Caudate nucleus (tissue), 63 donors: ENCODE measurements at places on chromosomes 3 and 15.

GRCh38 chr15:65987100-65987499, 117.8 kb downstream of the RAB11A start:
- no peak for DNase-seq

- DNase-seq = no peak
Observed at GRCh38 chr3:129662191-129662608, 55.7 kb upstream of the PLXND1 start.

GRCh38 chr3:126528800-126529541, 5.0 kb downstream of the CHST13 start:
- DNase-seq = no peak

DNA sequence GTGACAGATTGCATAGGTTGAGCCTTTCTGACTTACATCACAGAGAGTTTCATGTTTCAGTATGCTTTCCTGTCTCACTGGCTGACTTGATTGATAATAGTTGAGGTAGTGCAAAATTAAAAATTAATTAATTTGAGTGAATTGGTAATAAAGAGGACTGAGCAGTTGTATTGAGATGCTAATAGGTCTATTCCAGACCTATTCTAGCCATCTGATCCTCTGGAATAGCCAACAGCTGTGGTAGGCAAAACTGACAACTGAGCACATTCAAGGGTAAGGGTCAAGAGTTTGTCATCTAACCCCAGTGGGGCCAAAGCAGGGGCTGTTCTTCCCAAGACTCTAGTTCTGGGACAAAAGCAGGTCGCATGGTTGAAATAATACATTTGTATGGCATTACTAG, 132.4 kb downstream of the EPHA3 start:
- no peak for DNase-seq

- DNase-seq = no peak
Observed at GRCh38 chr3:137259701-137260100, 301.9 kb downstream of the IL20RB start.

- no peak for DNase-seq
Observed at GRCh38 chr3:46001178-46001577, 5.6 kb upstream of the FYCO1 start.

DNA sequence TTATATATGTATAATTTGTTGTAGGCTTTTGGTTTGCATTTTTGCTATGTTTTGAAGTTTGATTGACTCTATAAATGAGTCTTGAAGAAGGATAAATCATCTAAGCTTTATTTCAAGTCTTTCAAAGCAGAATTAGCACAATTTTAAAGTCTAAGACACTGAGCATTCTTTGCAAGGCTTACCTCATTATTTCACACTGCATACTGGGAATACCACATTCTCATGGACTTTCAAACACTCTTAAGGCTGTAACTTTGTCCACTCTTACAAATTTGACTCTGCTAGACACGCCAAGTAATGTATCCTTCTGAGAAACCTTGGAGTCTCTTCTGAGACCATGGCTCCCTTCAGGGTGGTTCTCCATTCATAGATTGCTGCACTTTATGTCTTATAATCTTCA, 281.3 kb upstream of the COL8A1 start:
- no peak for DNase-seq

- DNase-seq = no peak
Observed at GRCh38 chr3:114569186-114569585, 275.4 kb downstream of the TIGIT start.

- DNase-seq = no peak
Observed at GRCh38 chr3:41365973-41366372, 166.7 kb downstream of the CTNNB1 start.

DNA sequence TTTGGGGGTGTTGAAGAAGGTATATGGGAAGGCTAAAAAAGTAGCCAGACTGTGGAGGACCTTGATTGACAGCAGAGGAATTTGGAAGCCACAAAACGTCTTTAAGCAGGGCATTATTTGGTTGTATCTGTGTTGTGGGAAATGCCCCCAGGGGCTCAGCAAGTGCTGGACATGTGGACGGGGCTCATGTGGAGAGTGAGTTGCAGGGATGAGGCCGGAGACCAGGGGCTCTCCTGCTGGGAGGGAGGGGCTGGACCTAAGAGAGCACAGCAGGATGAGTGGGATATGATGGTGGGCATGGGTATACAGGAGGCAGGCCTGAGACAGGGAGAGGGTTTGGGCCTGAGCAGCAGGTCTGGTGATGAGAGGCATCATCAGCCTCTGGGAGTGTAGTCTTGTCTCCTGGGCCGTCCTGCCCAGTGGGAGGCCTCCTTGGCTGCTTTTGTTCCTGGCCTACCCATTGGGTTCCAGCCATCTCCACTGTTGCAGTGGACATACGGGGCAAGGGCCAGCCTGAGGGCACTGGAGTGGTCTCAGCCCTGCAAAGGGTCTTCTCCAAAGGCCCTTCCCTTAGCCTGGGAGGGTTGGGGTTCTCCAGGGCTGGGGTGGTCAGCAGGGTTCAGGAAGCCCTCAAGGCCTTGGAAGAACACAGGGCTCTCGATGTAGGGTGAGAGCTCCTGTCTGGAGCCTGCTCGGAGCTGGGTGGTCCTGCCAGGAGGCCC, 27.5 kb downstream of the ACAD9 start:
- no peak for DNase-seq

GRCh38 chr3:111246967-111247760, 175.5 kb downstream of the NECTIN3 start:
- DNase-seq = no peak

DNA sequence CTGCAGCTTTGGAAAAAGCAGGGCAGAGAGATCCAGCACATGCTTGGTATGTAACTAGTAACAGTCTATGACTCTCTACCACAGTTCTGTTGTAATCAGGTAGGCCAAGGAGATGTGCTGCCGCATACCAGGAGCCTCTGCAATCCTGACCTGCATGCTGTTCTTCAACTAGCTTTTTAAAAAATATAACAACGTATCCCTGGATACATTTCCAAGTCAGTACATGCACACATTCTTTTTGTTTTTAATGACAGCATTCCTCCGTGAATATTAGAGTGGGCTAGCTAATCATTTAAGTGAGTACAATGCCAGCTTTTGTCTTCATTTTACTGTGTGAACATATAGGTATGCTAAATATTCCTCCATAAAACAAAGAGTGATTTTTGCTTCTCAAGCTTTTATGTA, 437.8 kb downstream of the RBMS3 start:
- no peak for DNase-seq

DNA sequence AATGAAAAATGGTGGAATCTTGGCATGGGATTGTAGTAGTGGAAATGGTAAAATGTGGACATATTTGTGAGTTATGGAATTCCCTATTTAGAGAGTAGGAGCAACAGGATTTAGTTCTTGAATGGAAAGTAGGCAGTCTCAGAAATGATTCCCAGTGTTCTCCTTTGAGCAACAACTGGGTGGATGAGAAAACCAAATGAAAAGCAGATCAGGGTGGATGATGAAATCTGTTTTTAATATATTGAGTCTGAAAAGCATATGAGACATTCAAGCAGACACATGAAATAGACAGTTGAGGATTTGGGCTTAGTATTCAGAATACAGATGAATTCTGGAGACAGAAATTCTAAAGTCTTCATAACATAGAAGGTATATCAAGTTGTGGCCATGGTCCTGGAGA, 451.3 kb downstream of the LPP start:
- DNase-seq = no peak

DNA sequence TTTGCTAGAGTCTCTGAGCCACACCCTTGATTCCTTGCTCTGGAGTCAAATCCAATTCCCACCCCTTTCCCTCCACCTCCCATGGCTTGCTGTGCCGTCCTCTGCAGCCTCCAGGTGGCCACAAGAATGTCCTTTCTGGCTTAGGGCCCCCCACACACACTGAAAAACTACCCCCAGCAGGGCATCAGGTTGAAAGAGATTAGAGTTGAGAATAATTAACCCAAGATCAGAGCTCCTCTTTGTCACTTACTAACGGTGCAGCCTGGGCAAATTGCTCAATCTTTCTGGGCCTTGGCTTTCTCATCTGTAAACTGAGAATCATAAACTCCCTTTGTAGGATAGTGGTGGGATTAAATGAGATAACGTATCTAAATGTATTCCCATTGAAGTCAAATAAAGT, 78.5 kb downstream of the MRPL46 start:
- DNase-seq = no peak

GRCh38 chr3:45105855-45106671, 40.1 kb downstream of the CDCP1 start:
- DNase-seq = no peak

GRCh38 chr3:71492974-71493771, 90.4 kb downstream of the FOXP1 start:
- no peak for DNase-seq

GRCh38 chr3:52714335-52715302, 8.7 kb downstream of the SPCS1 start:
- DNase-seq = no peak

- DNase-seq = no peak
Observed at GRCh38 chr3:98552232-98553020, 20.6 kb downstream of the GPR15 start.

DNA sequence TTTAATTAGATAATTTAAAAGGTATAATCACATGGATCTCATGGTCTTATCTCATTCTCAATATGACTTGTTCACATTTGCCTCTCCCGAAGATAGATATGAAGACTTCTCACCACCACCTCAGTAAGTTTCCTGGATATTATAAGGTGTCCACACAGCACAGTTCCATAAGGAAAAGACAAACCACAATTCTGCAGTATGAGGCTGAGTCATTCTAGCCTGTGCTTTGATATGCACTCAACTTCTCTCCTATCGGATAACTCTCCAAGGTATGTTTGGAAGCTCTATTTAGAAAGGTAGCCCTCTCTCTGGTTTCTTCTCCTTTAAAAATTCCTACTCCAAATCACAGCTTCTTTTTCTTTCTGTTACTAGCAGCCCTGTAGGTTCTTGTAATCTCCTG, 612.8 kb downstream of the ZPLD1 start:
- no peak for DNase-seq

GRCh38 chr15:68229386-68230156, at the start of gene CLN6:
CLN6 (minus strand) TSS chr15:68229728; CDS start chr15:68229584, 144 bp downstream.
- peak; percentile 77 for DNase-seq

DNA sequence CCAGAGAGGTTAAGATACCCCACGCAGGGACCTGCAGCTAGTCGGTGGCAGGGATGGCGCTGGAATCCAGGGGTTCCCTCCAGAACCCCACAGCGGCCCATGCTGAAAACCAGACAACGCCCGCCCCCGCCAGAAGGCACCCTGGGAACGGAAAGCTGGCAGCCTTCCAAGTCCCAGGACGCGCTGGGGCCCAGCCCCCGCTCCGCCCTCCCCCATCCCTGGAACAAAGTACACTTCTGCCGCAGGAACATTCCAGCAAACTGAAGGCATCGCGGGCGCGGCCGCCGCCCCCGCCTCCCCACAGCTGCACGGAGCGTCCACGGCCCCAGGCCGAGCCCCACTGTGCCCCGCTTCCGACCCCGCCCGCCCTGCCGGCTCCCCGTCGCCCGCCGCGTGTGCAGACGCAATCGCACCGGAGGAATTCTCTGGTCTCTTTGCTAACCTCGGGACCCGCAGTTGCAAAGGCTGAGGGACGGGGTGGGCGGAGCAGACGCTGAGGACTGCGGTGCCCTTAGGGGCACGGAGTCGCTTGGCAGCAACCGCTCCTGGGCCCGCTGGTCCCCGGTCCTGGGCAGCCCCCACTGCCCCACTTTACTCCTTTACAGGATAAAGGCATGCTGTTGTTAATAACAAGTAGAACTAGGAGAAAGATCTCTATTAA, 44.8 kb upstream of the RNU6-1 start:
- DNase-seq = peak; percentile 49

- DNase-seq = no peak
Observed at GRCh38 chr3:157614896-157615295, 111.7 kb upstream of the VEPH1 start.

GRCh38 chr3:150483226-150483625, 63.1 kb downstream of the SERP1 start:
- DNase-seq = no peak

- no peak for DNase-seq
Observed at GRCh38 chr3:120780977-120781376, 38.4 kb downstream of the GTF2E1 start.

DNA sequence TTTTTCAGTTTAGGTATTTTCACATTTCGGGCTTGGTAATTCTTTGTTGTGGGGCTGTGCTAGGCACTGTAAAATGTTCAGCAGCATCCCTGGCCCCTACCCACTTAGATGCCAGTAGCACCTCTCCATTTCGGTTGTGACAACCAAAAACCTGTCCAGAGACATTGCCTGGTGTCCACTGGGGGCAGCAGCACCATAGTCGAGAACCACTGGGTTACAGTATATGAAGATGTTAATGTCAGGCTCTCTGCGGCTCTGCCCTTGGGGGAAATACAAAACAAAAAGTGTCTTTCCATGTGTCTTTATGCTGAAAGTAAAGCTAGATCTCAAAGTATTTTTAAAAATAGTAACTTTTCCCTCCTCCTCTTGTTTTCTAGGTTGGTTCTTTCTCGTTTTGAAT, 177.2 kb downstream of the ITPR1 start:
- DNase-seq = no peak

DNA sequence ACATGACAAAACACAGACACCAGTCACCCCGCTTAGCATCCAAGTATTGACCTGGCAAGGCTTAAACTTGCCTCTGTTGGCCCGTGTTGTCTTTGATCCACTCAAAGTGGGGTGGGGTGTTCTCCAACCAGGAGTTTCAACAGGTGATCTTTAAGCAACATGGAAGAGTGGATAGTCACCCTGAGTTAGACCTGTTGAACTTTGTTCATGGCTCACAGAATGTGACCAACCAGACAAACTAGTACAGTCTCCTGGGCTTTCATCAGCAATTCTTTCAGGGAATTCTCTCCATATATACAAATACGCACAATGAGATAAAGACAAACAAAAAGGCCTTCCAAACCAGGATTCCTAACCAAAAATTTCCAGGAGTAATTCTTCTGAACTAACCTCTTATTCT, 11.9 kb downstream of the LEKR1 start:
- no peak for DNase-seq

GRCh38 chr3:84984429-84984828, 25.6 kb downstream of the CADM2 start:
- no peak for DNase-seq

GRCh38 chr3:52827441-52827840, 3.0 kb downstream of the ITIH4 start:
- DNase-seq = no peak

DNA sequence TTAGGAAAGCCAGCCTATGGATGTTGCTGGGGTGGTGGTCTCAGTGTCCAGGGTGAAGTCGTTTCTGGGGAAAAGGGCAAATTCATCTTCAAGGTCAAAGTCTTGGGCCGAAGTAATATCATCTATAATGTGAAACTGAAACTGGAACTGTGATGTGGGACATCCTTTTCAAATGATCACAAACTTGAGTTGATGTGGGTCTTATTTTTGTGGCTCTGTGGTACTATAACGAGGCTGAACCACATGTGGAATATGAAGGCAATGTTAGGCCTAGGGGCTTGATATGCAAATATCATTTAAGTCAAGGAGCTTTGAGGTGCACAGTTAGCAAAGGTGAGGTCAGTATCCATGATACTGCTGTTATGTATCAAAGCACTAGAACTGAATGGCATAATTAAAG, 1.5 kb upstream of the CD200R1L start:
- no peak for DNase-seq

DNA sequence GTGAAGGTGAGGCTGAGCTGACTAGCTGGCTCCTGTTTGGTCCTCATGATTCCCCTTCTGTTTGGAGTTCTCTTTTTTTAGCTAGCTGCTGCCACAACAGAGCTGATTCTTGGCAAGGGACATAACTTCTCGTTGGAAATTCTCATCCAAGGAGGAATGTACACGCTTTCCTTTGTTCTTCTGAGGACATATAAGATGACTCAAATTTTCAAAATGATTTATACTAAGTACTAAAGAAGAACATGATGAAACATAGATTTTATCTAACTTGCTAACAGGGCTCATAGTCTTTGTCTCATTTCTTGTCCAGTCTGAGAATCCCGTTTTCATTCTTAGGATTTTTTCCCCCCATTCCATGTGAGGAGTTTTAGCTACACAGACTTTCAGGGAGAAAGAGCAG, 2.9 kb upstream of the TFG start:
- no peak for DNase-seq
